ENCODE measurements at places on chromosomes 4 and X.

GRCh38 chr4:89482251-89482650, 174.7 kb upstream of the GPRIN3 start:
- DNase-seq, result peak; percentile 43

DNA sequence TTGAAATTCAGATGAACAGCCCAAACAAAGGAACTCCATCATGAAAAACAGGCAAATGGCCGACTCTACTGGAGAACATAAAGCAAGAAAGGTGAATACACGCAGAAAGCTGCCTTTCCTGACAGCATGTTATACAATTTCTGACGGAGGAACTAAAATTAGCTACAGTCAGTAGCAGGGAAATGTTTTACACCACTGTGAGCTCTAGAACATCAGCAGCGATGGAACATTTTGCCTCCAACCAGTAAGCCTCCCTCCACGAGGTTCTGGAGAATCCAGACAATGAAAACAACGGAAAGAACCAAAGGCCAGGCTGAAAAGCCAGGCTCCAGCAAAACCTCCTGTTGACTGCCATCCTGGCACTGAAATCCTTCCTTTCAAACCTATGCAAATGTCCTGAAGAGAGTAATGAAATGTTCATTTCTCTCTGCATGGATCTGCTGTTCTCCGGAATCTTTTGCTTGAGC, 78.9 kb downstream of the IRF2 start:
- DNase-seq, result no peak

DNA sequence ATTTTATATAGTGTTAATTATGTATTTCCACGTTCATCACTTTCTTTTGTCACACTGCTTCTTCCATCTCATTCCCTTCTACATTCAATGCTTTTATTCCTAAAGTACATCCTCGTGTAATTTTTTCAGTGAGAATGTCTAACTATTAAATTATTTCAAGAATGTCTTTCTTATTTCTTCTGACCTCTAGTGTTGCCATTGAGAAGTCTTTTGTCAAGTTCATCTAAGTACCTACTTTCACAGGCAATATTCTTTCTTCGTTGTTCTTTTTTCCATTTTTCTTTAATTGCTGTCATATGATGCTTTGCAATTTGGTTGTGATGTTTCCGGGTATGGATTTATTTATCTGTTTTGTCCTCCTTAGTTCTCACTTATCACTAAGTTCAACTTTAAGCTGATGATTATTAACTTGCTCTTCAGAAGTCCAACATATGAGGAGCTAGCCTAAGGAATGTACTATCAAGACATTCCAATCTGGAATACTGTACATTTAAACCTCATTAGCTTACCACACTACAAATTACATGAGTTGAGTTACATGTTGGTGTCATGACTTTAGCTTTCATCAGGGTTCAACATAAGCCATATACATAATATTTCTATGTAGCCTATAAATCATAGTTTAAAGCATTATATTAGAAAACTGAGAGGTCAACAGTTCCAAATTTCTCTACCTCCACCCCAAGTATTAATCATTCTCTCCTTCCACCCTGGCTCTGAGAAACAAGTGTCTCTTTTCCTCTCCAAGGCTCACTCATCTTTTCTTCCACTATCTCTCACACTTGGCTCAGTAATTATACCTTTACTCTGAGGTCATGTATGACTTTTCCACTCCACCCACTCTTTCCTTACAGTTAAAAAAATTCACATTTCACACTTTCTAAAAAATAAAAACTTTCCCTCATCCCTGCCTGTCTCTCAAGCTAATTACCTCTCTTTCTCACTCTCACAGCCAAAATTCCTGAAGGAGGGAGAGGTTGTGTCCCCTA, 81.5 kb downstream of the COX18 start:
- no peak for DNase-seq

- no peak for DNase-seq
Observed at GRCh38 chr4:69594382-69594781, 45.1 kb downstream of the UGT2A2 start.

GRCh38 chrX:40663880-40664630, 16.7 kb upstream of the CXorf38 start:
- no peak for DNase-seq

- DNase-seq, result no peak
Observed at GRCh38 chrX:86014421-86014820, 32.9 kb downstream of the CHM start.

DNA sequence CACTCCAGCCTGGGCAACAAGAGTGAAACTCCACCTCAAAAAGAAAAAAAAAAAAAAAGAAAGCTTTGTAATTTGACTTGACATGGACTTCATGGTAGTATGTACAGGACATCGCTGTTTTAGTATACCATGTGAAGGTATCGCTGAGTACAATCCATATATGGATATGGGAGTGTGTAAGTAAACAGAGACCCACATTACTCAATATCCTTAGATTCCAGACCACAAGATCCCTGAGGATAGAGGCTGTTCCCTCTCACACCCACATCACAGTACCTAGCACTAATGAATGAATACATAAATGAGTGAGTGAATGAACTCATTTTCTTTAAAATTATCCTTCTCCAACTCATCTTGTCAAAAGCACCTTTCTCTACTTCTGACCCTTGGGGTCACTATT, 8.4 kb upstream of the RPS3A start:
- DNase-seq, result no peak

GRCh38 chrX:9352243-9352642, 112.6 kb upstream of the TBL1X start:
- DNase-seq, result no peak
